ENCODE measurements at places on chromosomes 4 and X. TPM values are rescaled to one million over a fixed set of nuclear protein-coding genes. Genes with fewer than 3 reads are reported as not detected.
A peak's percentile ranks its signal among the peaks of the same experiment; 100 is the strongest.

- DNase-seq, result no peak
These were observed 23.8 kb downstream of the REELD1 start for GRCh38 chr4:146238107-146238506.

- DNase-seq, result no peak
These were observed 51.9 kb downstream of the CC2D2A start for GRCh38 chr4:15521442-15522039.

Gene MAGEA9B
- not detected for total RNA-seq

Gene SLIT2
- not detected for total RNA-seq

DNA sequence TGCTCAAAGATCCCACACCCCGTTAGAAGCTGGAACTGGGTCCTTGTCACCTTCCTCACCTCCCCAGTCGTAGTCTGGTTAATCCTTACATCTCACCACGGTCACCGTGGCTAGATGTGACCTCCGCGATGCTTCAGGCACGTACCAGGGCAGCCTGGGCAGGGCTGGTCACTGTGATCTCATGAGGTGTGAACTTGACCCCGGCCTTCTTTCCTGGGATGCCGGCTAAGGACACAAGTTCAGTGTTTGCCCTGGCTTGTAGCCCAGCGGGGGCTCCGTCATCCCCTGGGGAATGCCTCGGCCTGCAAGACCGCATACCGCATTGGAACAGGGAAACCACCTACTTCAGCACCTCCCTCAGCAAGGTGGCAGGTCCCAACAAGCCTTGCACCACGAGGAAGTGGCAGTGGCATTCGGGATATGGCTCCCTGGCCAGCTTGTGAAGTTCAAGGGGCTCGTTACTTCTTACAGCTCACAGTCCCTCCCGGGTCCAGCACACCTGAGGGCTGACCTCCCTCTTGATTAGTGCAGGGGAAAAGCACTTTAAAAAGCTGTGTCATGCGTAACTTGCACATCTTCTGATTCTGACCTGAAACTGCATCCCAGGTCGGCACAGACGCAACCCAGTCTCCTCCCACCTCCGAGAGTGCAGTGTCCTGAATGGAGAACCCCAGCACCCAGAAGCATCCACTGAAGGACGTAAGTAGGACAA is 25.9 kb downstream of the NOP14 start:
- DNase-seq, result peak; percentile 54

Gene GAGE12F
- total RNA-seq, result not detected

DNA sequence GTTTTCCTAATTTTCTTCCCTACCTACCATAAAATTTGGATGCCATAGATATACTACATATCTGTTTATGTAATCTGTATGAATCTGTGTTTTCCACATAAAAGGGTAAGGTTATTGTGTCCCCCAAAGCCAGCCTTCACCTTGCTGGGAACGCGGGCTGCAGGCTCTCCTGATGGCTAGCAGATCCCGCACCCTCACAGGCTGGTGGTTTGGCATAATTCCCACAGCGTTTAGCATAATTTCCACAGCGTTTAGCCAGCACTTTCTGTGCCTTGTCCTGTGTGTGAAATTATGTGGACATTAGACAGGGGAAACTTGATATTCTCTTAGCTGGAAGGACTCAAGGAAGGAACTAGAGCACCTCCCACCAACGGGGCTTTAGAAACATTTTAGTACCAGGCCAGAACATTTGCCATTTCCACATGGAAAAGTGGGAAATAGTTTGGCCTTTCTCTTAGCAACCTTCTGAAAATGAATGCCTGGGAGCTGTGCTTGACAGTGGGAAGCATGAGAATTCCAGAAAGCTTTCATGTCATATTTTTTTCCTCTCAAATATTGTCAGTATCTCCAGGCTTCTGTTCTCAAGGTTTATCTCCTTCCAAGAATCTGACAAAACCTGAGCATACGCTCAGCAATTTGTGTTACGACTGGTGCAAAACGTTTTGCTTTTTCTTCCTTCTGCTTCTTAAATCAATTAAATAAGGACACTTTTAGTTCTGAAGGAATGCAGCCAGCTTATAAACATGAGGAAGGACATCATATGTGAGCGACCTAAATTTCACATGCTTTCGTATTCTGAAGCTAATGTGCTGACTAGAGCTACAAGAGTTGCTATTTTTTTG is 67.9 kb downstream of the STK32B start:
- DNase-seq, result no peak

DNA sequence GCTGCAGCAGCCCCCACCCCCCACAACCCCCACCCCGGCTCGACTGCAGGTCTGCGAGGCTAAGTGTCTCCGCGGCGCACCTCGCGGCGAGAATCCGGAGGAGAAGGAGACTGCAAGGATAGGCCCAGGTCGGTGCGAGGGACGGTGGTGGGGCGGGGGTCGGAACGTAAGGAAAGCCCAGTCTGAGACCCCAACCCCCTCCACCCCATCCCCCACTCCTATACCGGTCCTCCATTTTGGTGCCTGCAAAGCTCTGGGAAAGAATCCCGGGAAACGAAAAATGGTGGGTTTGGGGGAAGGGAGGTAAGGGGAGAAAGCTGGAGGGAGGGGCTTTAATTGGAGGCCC is 614 bp downstream of the BEX3 start:
- DNase-seq, result peak; percentile 16

DNA sequence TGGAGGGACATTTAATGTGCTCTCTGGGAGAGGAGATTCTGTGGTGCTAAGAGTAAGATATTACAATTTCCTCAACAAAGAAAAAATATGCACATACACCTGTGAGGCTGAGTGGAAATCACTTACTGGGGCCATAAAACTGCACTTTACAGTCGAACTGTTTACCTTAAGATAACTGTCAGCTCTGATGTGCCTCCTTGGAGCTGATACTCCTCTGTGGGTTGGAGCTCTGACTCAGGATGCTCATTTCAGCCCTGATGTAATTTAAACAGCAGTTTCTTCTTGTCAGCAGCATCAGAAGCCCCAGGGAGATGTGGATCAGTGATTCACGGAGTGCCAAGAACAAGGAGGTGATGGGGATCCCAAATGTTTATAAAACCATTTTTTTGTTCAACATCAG is 241.9 kb upstream of the SFRP2 start:
- no peak for DNase-seq

Gene FAM9B
- not detected for total RNA-seq

- no peak for DNase-seq
These were observed 178.2 kb upstream of the ARHGEF9 start for GRCh38 chrX:63963095-63963784.

GRCh38 chr4:37602454-37603069 is 83.6 kb downstream of the RELL1 start:
- no peak for DNase-seq

Gene BST1
- total RNA-seq, result 0.66 TPM

GRCh38 chr4:157701695-157701994 is 471.2 kb downstream of the GASK1B start:
- DNase-seq, result no peak

Gene TMPRSS11F
- not detected for total RNA-seq

- DNase-seq, result no peak
These were observed 35.0 kb upstream of the CLCN4 start for GRCh38 chrX:10121787-10122186.

Gene SERPINA7
- not detected for total RNA-seq

- peak; percentile 46 for DNase-seq
These were observed 1.3 kb upstream of the MAMLD1 start for GRCh38 chrX:150361777-150362351.

Measured in activated CD4-positive, alpha-beta T cell treated with anti-CD3 and anti-CD28 coated beads for 36 hours (primary cell).